Bone marrow (tissue), 2 donors: ENCODE measurements at places on chromosomes 11 and 22.

GRCh38 chr11:279040-279965, 1.1 kb downstream of the NLRP6 start:
- DNase-seq: no peak

DNA sequence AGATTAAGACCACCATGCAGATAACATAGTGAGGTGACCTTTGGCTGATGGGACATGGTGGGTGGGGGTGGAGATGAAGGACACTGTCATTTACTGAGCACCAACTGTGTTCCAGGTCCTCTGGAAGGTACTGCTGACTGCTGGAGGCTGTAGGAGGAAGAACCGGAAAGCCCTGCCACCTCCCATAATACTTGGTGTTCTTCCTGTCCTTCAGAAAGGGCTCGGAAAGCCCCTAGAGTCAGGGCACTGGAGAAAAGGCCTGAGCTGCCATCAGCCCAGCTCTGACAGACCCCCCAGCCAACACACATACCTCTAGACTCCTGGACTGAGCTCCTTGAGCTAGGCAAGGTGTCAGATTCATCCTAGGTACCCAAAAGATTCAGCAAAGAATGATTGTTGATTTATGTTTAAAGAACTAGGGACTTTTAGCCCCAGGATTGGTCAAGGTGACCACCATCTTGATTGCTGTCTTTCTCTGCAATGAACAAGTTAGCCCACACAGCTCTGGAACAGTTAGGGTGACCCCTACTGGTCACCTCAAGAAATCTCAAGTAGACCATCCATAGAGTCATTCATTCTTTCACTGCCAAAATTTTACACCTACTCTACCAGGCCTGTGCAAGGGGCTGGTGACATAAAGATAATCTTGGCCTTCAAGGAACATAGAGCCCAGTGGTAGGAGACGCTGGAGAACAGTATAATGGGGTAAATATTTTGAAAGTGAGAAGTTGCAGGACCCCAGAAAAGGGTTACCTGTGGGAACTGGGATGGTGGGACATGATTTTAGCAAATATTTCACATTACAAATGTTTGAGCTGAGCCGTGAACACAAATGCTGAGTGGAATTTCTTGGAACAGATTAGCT, 39.4 kb downstream of the IRAG1 start:
- DNase-seq: peak; percentile 55

DNA sequence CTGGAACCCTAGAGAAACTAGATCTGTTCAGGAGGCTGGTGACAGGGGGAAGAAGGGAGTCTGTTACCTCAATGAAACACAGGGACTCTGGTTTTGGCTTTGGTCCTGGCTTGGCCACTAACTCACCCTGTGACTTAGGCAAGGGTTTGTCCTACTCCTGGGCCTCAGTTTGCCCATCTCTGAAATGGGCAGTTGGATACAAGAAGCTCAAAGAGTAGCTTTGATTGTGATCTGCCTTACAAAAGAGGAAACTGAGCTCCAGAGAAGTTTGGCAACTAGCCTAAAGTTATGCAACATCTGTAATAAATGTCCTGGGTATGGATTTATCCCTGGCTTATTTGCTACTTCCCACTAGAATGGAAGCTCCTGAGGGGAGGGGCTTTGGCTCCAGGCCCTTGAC, 24.0 kb upstream of the LMO1 start:
- no peak for DNase-seq

GRCh38 chr22:39832627-39833074, 60.9 kb downstream of the ENTHD1 start:
- DNase-seq: no peak

GRCh38 chr22:46267431-46268279, at the start of gene TTC38:
TSS of gene TTC38 (plus strand) at chr22:46268008. CDS start at chr22:46268040, 32 bp downstream.
- DNase-seq: no peak

GRCh38 chr11:119054418-119054817, 2.6 kb downstream of the HYOU1 start:
- DNase-seq: no peak

DNA sequence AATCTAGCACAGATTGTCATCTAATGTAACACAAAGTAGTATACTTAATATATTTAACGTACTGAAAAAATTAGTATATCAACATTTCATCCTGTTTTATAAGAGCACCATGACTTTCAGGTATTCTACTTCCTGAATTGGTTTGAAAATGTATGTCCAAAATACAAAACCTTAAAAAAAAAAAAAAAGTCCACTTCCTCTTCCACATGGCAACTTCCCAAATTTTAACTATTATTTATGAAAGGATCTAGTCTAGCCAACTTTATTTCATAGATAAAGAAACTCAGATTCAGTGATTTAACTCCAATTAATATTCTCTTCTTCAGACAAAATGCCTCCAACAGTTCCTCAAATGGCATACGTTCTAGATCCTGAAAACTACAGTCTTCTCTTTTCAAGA, 44.0 kb downstream of the PIK3C2A start:
- DNase-seq: no peak

DNA sequence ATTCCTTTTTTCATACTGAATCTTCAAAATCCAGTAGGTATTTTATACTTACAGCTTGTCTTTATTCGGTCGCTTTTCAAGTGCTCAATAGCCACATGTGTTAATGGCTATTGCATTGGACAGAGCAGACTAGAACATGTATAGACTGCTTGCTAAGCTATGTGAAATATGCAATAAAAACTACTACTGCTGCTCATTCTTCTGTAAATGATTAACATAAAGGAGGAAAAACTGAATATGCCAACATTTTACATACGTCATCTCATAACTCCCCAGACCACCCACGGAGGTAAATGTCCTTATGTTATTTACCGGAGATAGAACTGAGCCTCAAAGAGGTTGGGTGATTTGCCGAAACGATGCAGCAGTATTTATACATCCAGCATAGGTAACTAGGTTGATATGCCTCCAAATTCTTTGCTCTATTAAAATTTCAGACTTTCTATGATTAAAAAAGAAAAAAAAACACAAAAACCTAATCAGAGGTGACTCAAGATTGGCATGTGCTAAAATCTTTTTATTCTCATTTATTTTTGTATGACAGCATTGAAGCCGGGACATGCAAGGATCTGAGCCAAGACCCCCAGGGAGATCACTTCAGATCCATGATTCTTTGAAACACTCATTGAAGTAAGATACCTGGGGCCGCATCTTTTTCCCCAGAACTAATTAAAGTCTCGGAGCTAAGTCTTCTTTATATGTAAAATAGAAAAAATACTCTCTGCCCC, 78.5 kb upstream of the OR5AK2 start:
- DNase-seq: no peak

DNA sequence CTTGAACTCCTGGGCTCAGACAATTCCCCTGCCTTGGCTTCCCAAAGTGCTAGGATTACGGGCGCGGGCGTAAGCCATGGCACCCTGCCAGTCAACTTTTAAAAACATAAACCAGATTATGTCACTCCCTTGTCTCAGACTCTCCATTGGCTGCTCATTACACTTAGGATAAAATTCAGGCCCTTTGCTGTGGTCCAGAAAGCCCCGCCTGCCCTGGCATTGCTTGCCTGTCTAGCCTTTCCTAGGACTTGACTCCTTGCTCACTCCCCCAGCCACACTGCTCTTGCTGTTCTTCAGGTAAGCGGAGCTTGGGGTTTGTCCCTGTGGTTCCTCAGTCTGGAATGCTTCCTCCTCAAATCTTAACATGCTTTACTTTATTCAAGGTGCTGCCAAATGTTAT, 30.5 kb downstream of the DIXDC1 start:
- DNase-seq: no peak

DNA sequence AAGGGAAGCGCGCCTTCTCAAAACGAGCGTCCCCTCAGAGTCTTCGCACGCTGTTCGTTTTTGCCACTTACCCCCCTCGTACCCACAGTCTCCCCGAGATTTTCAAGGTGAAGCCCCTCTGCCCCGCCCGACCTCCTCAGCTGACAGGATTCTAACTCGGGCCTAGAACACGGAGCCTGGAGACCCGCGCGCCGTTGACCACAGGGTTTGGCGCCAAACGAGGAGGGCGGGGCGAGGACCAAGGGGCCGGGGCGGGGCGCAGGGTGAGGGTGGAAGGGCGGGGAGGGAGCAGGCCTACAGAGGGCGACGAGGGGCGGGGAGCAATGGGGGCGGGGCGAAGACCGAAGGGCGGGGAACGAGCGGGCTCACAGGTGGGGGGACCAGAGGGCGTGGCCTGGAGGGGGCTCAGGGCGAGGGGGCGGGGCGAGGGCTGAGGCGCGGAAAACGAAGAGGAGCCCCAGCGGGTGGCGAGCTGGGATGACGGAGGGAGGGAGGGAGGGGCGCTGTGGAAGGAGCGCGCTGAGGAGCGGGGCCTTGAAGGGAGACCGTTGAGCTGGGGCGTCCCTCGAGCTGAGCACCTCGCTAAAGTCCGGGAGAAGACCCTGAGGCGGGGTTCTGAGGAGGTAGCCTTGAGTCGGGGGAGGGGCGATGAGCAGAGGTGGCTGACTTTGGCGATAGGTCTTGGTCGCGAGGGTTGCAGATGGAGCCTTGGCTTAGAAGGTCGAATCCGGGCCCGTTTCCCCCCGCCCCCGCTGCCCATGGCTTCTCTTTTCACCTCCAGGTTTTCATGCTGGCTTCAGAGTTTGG, at the start of gene DMC1:
DMC1 (minus strand) TSS at position 212 of the 807 bp plus-strand sequence. CDS start 1,927 bp downstream, outside the sequence.
- peak; percentile 90 for DNase-seq

- no peak for DNase-seq
These were observed 154.5 kb upstream of the C11orf87 start for GRCh38 chr11:109267293-109268095.

- no peak for DNase-seq
These were observed 45.3 kb upstream of the NECTIN1 start for GRCh38 chr11:119774172-119774763.

DNA sequence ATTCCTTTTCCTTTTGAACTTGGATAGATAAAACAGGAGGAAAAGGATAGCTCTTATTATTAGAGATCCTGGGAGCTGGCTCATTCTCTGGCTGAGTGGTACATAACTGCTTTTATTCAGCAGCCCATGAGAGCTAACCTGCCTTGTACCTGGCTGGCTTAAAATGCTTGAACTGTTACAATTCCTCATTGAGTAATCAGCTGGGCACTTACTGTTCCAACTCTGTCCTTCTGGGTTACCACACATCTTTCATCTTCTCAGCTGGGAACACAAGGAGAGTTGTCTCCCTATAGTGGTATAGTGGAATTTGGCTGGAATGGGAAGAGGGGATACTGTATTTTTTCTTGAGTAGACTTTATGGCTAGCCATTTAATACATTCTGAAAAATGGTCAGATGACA, 39.8 kb upstream of the SPTBN2 start:
- no peak for DNase-seq

DNA sequence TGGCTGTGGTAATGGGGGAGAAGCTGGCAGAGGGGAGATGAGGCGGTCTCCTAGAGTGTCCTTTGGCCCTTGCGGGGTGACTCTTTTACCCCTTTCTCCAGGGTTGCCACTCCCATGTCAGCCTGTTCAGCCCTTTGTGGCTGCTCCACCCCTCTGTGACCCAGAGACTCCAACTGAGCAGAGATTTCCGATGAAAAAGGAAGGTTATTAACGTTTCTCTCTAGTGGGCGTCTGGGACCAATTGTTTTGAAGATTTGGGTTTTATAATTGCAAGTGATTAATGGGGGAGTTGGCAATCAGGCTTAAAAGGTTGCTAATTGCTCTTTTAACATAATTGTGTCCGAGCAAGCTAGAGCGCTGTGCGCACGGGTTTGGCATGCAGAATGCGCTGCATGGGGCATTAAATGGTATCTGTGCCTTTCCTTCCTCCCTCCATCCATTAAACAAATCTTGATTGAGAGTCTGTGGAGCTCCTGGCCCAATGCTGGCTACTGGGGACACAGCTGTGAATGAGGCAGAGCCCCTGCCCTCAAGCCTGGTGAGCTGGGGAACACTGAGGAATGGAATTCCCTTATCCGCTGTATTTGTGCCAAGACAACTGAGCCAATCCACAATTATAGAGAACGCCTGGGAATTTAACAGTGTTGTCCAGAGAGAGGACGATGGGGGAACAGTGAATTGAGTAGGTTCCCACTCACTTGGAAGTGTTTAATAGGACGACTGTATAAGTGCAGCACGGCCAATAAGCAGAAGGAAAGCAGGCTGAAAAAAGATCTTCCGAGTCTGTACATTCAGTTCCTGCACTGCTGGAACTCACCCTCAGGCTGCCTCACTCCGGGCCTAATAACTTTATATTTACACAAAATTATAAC, 295.9 kb downstream of the MIAT start:
- no peak for DNase-seq

- DNase-seq: no peak
These were observed 1.5 kb downstream of the CCDC90B start for GRCh38 chr11:83284501-83285150.

GRCh38 chr22:24526191-24526590, 28.7 kb downstream of the GUCD1 start:
- no peak for DNase-seq

DNA sequence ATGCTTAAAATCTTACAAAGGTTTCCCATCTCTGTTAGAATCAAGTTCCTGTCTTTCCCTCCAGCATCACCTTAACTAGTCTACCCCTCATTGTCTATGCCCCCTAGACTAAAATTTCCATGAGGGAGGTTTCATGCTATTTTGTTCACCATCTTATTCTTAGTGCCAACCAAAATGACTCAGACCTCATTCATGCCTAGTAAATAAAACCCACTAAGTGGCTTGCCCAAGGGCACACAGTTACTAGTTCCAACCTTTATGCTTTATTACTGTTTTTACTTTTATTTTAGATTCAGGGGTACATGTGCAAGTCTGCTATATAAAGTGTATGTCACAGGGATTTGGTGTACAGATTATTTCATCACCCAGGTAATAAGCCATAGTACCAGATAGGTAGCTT, 469.1 kb upstream of the FAT3 start:
- DNase-seq: no peak

- DNase-seq: no peak
These were observed 380.0 kb upstream of the B3GAT1 start for GRCh38 chr11:134792044-134792443.

GRCh38 chr22:20550057-20550817, 42.8 kb downstream of the MED15 start:
- no peak for DNase-seq

- DNase-seq: no peak
These were observed 65.2 kb upstream of the PHOX2A start for GRCh38 chr11:72309074-72309598.

DNA sequence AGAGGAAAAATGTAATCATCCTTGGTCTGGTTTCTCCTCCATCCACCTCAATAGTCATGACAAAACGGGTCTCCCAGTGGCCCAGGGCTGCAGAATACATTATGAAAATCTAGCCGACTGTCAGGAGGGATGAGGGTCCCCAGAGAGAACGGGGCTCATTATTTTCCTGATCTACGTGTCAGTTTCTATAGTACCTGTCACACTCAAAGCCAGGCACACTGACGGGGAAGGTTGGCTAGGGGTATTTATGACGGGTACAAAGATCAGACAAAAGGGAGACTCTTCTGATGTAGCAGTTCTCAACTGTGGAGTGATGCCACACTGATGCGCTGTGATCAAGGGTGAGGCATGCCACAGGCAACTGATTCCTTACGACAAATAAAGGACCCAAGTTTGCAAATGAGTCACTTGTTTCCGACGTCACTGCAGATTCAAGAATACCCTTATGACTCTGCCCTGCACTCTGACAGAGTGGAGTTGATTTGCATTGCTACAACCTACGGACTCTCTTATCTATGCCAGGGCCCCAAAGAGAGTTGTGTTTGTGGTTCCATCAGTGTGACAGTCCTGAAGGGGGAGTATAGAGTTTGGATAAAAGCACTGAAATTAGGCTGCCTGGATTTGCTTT, 188.2 kb upstream of the TBCEL start:
- no peak for DNase-seq

- DNase-seq: no peak
These were observed 86.1 kb downstream of the GRIA4 start for GRCh38 chr11:105696000-105696399.
